Breast epithelium (tissue), 4 donors: ENCODE measurements at places on chromosomes 2 and 18. TPM values are rescaled to one million over a fixed set of nuclear protein-coding genes. Genes with fewer than 3 reads are reported as not detected.

The IL1RL2 gene
- 2.3 TPM for total RNA-seq

- no peak for DNase-seq
- H3K36me3 ChIP-seq, result no peaks in the 10 kb centered on the region
- no peaks in the 10 kb centered on the region for H3K4me1 ChIP-seq
- H3K4me3 ChIP-seq, result no peak overlapping the region
- no peak overlapping the region for H3K27ac ChIP-seq
These were observed 68.7 kb upstream of the EDAR start for GRCh38 chr2:109057686-109058085.

DNA sequence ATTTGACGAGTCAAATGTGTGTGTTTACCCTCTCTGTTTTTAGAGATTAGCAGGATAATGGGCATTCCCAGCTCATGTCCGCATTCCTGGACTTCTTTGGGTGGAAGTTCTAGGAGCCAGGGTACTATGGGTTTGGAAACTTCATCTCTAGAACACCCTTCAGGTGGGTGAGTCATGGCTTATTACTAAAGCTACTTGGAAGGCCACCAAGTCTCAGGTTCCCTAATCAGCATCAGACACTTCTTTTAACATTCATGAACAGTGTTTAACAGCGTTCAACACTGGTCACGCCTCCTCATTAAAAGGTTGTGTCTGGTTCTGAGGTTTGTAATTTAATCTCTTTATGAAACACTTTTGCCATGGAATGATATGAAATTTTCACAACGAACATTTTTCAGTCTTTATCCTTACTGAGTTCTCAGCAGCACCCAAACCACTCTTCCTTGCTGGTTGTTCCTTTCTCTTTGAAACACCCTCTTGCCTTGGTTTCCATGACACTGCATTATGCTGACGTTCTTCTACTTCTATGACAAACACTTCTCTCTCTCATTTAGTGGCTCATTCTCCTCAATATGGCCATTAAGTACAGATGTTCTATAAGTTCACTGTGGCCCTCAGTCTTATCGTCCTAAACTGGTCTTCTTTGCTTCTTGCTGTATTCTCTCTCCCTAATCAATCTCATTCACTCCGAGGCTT is 49.3 kb downstream of the MMADHC start:
- H3K27me3 ChIP-seq, result no peaks in the 10 kb centered on the region
- no peak overlapping the region for H3K4me3 ChIP-seq
- H3K27ac ChIP-seq, result no peak overlapping the region

GRCh38 chr2:158197940-158198339 is 96.3 kb downstream of the UPP2 start:
- no peaks in the 10 kb centered on the region for H3K36me3 ChIP-seq
- H3K4me3 ChIP-seq, result no peak overlapping the region
- H3K4me1 ChIP-seq, result no peaks in the 10 kb centered on the region
- peak; percentile 28 for DNase-seq

GRCh38 chr2:207483477-207483876 is 46.3 kb upstream of the CREB1 start:
- no peaks in the 10 kb centered on the region for H3K27me3 ChIP-seq
- no peaks in the 10 kb centered on the region for H3K36me3 ChIP-seq
- no peaks in the 10 kb centered on the region for H3K4me1 ChIP-seq

DNA sequence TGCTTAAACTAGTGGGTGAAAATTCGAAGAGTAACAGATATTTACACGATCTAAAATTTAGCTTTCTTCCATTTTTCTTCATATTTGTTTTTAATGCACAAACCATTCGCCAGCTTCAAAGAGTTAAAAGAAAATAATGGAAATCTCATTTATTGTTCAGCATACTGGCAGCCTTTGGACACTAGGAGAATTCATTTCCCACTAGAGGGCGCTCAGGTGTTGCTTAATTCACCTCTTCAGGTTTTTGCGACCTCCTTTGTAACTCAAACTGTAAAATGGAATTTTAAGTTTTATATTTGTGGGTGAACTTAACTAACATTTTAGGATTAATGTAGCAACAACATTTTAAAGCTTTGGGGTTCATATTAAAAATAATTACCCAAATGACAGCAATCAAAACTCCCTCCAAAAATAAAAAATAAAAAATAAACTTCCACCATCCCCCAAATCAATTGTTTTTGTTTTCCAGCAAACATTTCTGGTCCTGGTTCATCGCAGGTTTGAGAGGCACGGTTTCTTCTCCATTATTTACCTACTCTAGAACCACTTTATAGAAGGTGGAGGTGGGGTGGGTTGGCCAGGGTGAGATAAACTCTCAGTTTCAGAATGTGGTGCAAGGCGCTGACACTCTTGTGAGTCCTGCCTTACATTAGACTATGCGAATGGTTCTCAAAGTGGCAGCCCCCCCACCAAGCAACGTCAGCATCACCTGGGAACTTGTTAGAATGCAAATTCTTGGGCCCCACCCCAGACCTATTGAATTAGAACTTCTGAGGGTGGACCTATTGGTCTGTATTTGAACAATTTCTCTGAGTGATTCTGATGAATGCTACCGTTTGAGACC is 24.7 kb upstream of the PNPT1 start:
- no peak overlapping the region for H3K27ac ChIP-seq
- no peak overlapping the region for H3K4me3 ChIP-seq
- no peaks in the 10 kb centered on the region for H3K36me3 ChIP-seq
- no peaks in the 10 kb centered on the region for H3K4me1 ChIP-seq
- H3K27me3 ChIP-seq, result no peaks in the 10 kb centered on the region

GRCh38 chr2:241639385-241639784 is 1.9 kb downstream of the ATG4B start:
- H3K27ac ChIP-seq, result no peak overlapping the region
- H3K4me3 ChIP-seq, result peak overlapping the region; percentile 78
- peaks cover 23% of the 10 kb centered on the region for H3K4me1 ChIP-seq

GRCh38 chr2:221822416-221822815 is 250.3 kb upstream of the EPHA4 start:
- H3K4me3 ChIP-seq, result no peak overlapping the region
- no peak for DNase-seq
- no peak overlapping the region for H3K27ac ChIP-seq
- no peaks in the 10 kb centered on the region for H3K4me1 ChIP-seq

GRCh38 chr2:191108331-191108730 is 42.5 kb downstream of the STAT4 start:
- no peak overlapping the region for H3K4me3 ChIP-seq
- DNase-seq, result no peak
- no peaks in the 10 kb centered on the region for H3K36me3 ChIP-seq

DNA sequence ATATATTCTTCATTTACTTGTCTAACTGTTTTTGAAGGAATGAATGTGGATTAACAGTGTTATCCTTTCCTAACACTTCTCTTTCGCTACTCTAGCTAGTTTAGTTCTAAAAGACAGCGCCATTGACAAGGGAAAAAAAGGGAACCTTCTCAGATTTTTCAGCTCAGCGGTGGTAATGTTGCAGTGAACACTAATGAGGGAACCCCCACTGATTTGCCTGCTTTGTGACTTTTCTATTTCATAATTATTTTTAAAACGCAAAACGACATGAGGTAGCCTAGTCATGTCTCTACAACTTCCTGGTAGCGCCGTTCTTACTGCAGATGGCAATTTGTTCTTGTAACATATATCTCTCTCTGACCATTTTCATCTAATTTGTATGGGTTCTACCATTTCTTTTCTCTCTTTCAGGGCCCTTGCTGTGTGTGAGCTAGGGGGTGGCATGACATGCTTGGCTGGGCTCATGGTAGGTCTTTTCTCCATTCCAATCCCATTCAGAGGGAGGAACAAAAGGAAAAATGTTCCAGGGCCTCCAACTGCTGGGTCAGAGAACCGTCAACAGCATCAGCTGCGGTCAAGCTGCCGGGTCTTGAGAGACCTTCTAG is 235.5 kb upstream of the SIX3 start:
- no peak overlapping the region for H3K4me3 ChIP-seq
- no peaks in the 10 kb centered on the region for H3K27me3 ChIP-seq
- H3K36me3 ChIP-seq, result no peaks in the 10 kb centered on the region
- no peaks in the 10 kb centered on the region for H3K4me1 ChIP-seq

GRCh38 chr2:171879865-171880264 is 14.2 kb downstream of the SLC25A12 start:
- no peaks in the 10 kb centered on the region for H3K36me3 ChIP-seq
- H3K4me1 ChIP-seq, result no peaks in the 10 kb centered on the region
- no peaks in the 10 kb centered on the region for H3K27me3 ChIP-seq

DNA sequence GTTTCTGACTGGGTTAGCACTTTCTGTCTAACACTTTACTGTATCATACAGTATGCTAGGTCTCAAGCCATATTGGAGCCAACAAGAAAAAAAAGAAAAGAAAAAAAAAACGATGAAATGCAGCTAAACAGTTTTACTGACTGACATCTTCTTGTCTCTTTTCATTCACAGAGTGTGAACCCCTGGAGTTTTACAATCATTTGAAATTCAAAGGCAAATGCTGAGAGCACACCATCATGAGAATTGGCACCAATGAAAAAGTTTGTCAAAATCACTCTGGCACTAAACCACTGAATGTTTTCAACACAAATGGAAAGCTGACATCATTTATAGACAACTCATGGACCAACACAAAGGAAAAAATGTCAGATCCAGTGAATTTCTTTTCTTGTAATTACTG is 513.3 kb downstream of the LRRTM4 start:
- H3K4me3 ChIP-seq, result no peak overlapping the region
- DNase-seq, result no peak
- H3K27ac ChIP-seq, result no peak overlapping the region
- H3K27me3 ChIP-seq, result no peaks in the 10 kb centered on the region
- H3K36me3 ChIP-seq, result no peaks in the 10 kb centered on the region
- H3K4me1 ChIP-seq, result no peaks in the 10 kb centered on the region

- no peak for DNase-seq
- no peak overlapping the region for H3K4me3 ChIP-seq
- H3K27ac ChIP-seq, result no peak overlapping the region
- no peaks in the 10 kb centered on the region for H3K27me3 ChIP-seq
These were observed 9.9 kb downstream of the FABP1 start for GRCh38 chr2:88117973-88118372.

- no peak overlapping the region for H3K27ac ChIP-seq
- H3K4me1 ChIP-seq, result no peaks in the 10 kb centered on the region
- no peaks in the 10 kb centered on the region for H3K36me3 ChIP-seq
- DNase-seq, result no peak
- no peak overlapping the region for H3K4me3 ChIP-seq
- H3K27me3 ChIP-seq, result no peaks in the 10 kb centered on the region
These were observed 9.3 kb downstream of the BARD1 start for GRCh38 chr2:214800180-214800579.

- H3K4me3 ChIP-seq, result no peak overlapping the region
- no peak overlapping the region for H3K27ac ChIP-seq
- no peaks in the 10 kb centered on the region for H3K36me3 ChIP-seq
- no peaks in the 10 kb centered on the region for H3K27me3 ChIP-seq
These were observed 110.4 kb upstream of the VRK2 start for GRCh38 chr2:57936216-57936615.

DNA sequence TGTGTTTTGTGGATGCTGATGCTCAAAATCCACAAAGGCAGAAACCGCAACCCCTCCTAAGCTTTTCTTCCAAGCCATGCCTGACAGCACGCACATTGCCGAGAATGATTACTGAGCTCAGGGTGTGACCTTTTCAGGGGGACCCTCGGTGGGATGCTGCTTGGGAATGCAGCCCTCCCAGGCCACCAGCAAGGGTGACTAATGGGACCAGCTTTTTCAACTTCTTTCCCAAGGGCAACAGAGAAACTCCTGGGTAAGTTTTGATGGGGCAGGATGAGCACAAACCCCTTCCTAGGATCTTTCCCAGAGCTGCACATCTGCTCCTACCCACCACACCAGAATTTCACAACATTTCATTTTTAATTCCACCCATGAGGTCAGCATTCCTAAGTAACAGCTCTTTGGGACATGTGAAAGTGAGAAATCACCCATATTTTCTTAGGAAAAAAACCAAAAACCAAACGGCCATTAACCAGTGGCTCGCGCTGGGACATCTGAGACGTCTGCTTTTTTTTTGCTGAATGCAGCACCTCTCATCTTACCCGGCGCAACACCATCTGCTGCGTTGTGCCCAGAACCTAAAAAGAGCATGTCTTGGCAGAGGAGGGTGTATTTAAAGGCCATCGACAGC is 119.0 kb downstream of the ARL4C start:
- H3K36me3 ChIP-seq, result no peaks in the 10 kb centered on the region
- H3K27ac ChIP-seq, result peak overlapping the region; percentile 68
- H3K4me3 ChIP-seq, result no peak overlapping the region
- no peak for DNase-seq
- H3K27me3 ChIP-seq, result no peaks in the 10 kb centered on the region
- H3K4me1 ChIP-seq, result no peaks in the 10 kb centered on the region

- H3K36me3 ChIP-seq, result no peaks in the 10 kb centered on the region
- no peak overlapping the region for H3K4me3 ChIP-seq
- no peak for DNase-seq
- no peak overlapping the region for H3K27ac ChIP-seq
These were observed 159.1 kb downstream of the MEIS1 start for GRCh38 chr2:66594001-66594400.

- H3K27ac ChIP-seq, result no peak overlapping the region
- H3K27me3 ChIP-seq, result no peaks in the 10 kb centered on the region
- no peaks in the 10 kb centered on the region for H3K4me1 ChIP-seq
- no peaks in the 10 kb centered on the region for H3K36me3 ChIP-seq
- DNase-seq, result no peak
These were observed 28.6 kb upstream of the MBOAT2 start for GRCh38 chr2:9032121-9032520.

GRCh38 chr2:197675246-197675645 is at the start of gene RFTN2:
Gene RFTN2, minus strand, starts transcription at chr2:197675587. Its CDS starts 129 bp downstream, at chr2:197675458.
- no peak for DNase-seq
- H3K36me3 ChIP-seq, result no peaks in the 10 kb centered on the region
- no peaks in the 10 kb centered on the region for H3K27me3 ChIP-seq
- H3K4me3 ChIP-seq, result peak within 1 kb of the TSS; percentile 36
- H3K4me1 ChIP-seq, result no peaks in the 10 kb centered on the region

DNA sequence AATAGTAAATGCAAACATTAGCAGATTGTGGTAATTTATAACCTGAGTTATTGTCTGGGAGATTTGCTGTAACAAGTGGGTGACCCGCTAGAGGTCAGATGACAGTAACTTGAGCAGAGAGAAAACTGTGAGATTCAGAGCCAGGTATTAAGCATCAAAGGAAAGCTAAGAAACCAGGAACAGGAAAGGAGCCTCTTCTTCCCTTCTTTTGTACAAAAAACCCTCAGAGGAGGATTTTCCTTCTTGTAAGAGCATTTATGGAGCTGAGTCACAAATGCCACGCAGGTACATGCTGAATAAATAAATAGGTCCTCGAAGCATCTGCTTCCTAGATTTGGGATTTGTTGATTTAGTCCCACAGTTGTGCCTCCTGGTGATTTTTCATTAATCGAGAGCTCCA is 146.5 kb downstream of the SH3BP4 start:
- no peak for DNase-seq
- no peaks in the 10 kb centered on the region for H3K36me3 ChIP-seq
- no peak overlapping the region for H3K4me3 ChIP-seq
- no peaks in the 10 kb centered on the region for H3K27me3 ChIP-seq
- H3K27ac ChIP-seq, result no peak overlapping the region
- no peaks in the 10 kb centered on the region for H3K4me1 ChIP-seq

DNA sequence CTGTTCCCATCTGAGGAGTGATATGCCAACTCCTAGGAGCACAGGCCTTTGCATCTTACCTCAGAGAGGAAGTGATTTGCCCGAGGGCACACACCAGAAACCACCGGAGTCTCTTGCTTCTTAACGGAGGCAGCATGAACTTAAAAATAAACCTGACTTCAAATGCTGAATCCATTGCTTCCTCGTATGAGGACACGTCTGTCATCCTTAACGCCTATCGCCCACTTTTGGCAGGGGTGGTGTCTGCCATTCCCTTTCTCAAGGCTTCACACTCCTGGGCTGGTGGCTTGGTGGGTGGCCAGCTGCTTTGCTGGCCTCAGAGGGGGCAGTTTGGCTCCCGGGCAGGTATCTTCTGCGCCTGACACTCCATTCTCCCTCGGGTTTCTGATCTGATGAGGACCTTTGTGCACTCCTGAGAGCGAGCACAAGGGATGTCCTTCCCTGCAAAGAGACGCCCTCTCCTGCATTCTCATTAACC is 1.1 kb upstream of the PREB start:
- no peak overlapping the region for H3K4me3 ChIP-seq
- no peaks in the 10 kb centered on the region for H3K36me3 ChIP-seq
- DNase-seq, result no peak
- no peak overlapping the region for H3K27ac ChIP-seq
- H3K4me1 ChIP-seq, result peaks cover 10% of the 10 kb centered on the region
- no peaks in the 10 kb centered on the region for H3K27me3 ChIP-seq
